ENCODE measurements at places on chromosomes 13 and 19.

- DNase-seq, result no peak
Measured at GRCh38 chr13:67763384-67763783, 533.2 kb upstream of the PCDH9 start.

DNA sequence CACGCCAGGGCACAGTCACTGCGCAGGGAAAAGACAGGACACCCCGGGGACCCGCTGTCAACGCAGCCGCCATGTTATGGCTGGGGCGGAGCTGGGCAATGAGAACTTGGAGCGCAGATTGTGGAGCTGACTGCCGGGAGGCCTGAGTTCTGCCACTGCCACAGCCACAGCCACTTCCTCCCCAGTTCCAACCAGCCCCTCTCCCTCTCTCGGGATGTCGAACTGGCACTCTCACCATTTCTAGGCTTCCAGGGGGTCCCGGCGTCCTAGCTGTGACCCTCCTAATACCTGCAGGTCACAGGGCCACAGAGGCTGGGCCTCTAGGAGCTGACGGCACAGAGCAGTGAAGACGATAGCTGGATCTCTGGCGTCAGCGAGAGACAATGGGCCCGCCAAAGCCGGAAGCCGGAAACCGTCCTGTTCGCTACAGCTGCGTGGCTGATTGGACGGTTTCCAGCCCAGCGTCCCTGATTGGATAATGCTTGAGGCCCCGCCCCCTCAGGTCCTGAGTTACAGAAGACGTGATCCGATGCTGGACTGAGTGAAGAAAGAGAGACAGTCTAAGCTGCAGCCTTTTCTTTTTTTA is at the start of gene ZNF506:
Gene ZNF506, minus strand, starts transcription at position 385 of the 586 bp plus-strand sequence. Its CDS starts 147 bp downstream, at position 238.
- DNase-seq, result peak; percentile 96

DNA sequence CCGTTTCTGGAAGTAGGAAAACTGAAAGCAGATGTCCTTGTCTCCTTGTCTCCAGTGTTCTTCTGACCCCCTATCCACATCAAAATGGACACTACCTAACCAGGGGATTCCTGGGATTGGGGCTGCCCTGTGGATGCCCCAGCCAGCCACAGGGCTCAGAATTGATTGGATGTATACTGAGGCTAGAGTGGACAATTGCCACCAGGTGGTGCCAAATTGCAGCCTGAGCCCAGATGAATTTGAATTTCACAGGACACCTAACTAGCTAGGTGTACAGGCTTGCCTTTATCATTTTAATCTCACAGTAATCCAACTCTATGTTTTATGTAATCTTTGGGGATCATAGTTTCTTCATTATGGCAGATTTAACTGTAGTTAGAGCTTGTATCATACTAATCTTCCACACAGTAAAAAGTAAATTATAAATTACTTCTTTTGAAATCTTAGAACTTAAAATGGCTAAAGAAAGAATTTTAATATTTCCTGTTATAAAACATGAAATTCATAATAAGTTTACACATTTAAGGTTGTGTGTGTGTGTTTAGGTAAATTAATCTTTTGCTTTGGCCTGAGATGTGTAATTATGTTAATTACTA is 58.0 kb downstream of the PIBF1 start:
- DNase-seq, result peak; percentile 54

- DNase-seq, result no peak
Measured at GRCh38 chr19:52691215-52691610, 43.6 kb downstream of the ZNF611 start.

DNA sequence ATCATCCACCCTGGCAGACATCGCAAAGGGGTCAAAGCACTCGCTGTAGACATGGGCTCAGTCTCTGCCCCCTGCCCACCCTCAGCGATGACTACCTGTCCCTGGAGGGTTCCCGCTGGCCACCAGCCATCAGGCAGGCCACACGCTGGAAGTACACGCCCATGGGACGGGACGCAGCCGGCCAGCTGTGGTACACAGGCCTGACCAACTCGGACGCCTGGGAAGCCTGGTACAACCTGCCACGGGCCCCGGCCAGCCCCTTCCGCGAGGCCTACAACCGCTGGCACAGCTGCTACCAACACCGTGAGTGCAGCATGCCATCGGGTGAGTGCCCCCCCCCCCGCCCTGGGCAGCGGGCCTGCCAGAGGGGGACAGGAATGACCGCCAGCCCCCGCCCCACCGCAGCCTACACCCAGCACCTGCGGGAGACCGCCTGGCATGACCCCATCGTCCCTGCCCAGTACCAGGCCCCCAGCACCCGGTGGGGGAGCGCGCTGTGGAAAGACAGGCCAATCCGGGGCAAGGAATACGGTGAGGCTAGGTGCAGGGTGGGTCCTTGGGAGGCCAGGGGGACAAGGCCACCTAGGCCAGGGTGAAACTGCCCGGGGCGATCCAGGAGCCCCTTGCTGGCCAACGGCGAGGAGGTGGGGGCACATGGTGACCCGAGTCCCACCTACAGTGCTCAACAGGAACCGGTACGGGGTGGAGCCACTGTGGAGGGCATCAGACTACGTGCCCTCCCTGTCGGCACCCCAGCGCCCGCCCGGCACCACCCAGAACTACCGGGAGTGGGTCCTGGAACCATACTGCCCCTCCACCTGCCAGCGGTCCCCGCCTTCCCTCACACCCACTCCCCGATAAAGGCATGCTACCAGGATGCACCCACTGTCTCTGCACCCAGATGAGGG is 4.4 kb downstream of the TEKTIP1 start:
- DNase-seq, result no peak

DNA sequence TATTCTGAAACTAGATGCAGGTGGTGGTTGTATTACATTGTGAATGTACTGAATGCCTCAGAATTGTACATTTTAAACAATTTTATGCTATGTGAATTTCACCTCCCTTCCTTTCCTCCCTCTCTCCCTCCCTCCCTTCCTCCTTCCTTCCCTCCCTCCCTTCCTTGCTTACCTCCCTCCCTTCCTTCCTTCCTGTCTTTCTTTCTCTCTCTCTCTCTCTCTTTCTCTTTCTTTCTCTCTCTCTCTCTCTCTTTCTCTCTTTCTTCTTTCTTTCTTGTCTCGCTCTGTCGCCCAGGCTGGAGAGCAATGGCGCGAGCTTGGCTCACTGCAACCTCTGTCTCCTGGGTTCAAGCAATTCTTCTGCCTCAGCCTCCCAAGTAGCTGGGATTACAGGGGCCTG is 37.2 kb downstream of the IER2 start:
- no peak for DNase-seq

- DNase-seq, result no peak
Measured at GRCh38 chr19:38597075-38597474, 20.7 kb downstream of the MAP4K1 start.

- DNase-seq, result no peak
Measured at GRCh38 chr13:60642552-60642951, 245.5 kb downstream of the TDRD3 start.

DNA sequence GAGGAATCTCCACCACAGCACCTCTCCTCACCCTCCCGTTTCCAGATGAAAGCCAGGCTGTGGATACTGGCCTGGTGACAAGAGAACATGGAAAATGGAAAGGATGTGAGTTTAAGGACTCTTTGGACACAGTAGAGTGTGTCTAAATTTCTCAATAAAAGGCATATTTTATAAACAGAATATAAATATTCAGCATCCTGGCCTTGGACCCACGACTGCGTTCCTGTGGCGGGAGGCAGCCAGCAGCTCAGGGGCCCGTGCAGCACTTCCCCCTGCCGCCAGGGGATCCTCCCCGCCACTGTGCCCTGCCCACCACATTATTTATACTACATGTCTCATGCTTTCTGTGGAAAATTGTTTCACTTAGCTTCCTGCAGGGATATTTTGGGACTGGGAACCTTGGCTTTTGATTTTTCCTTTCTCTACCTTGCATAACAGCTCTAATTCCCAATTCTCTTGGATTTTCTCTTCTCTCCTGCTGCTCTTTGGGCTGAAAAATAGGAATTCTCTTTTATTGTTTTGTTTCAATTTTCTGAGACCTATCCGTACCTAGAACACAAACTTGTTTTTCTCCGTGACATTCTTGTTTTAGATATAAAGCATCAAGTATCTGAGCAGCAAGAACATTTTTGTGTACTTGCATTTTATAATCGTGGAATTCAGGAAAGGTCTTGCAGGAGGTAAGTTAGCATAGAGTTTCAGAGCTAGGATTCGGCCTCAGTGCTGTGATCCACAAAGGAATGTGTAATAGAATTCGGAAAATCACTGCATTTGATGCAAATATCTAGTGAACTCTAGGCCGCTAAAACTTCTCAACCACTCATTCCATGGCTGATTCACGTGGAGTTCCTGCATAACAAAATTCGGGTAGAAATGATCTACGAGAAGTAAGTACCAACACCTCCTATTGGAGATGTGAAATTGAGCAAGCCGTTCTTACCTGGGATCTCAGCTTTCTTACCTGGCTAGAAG is 107.7 kb upstream of the SPATA13 start:
- no peak for DNase-seq

DNA sequence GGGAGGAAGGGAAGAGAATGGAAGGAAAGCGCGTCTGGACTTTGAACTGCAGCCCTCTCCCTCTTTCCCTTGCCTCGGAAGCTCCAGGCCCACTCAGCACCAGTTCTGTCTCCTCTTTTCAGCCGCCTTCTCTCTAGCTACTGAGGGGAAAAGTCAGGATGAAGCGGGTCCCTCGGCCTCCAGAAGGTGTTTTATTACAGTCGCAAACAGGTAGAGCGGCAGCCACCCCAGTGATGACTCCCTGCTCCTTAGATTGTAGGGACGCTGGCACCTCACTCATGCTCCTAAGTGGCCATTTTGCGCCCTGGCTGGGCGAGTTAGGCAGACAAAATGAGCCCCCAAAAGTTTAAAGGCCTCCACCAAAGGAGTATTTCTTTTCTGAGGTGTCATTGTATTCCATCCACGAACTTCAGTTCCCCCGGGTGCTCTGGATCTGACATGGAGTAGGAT is 954 bp upstream of the STK24 start:
- no peak for DNase-seq

DNA sequence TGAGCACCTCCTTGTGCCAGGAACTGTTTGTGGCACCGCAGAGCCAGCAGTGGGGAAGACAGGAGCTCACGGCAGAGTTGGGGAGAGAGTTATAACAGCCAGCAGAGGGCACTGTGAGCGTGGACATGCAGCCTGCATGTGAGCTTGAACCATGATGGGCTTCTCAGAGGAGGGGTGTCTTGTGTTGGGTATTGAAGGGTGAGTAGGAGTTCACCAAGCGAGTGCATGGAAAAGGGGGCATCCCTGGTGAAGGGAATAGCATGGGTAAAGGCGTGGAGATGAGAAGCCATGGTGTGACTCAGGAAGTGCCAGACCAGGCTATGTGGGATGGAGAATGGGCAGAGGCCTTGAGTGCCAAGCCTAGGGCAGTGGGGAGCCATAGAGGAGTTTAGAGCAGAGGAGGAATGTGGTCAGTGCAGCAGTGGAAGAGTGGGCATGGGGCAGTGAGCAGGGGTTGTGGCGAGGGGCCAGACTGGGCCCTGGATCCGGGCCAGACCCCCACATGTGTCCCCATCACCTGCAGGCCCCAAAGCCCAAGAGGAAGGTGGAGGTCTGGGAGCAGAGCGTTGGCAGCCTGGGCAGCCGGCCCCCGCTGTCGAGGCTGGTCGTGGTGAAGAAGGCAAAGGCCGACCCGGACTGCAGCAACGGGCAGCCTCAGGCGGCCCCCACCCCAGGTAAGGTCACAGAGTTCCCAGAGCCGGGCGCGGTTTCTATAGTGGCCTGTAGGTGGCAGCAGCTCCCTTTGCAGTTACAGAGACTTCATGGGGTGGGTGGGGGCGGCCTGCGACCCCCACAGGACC is 11.8 kb upstream of the SHD start:
- peak; percentile 66 for DNase-seq

GRCh38 chr19:49887665-49888509 is 8.8 kb downstream of the IL4I1 start:
- no peak for DNase-seq

DNA sequence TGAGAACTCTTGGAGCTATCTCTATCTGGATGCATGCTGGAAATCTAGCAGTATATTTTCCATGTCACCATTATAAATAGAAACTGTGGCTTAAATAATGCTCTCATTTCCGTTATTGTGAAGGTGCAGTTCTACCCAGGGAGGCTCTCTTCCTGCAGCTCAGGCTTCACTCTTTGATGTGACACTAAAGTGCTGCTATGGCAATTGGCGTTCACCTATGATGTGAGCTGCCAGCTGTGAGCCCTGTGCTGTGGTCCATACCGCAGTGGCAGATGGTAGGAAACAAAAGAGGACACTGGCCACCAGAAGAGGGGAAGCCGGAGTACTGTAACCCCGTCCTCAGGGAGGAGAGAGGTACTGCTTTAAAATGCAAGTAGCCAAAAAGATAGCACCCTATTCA is 40.6 kb upstream of the ZNF681 start:
- DNase-seq, result peak; percentile 36

DNA sequence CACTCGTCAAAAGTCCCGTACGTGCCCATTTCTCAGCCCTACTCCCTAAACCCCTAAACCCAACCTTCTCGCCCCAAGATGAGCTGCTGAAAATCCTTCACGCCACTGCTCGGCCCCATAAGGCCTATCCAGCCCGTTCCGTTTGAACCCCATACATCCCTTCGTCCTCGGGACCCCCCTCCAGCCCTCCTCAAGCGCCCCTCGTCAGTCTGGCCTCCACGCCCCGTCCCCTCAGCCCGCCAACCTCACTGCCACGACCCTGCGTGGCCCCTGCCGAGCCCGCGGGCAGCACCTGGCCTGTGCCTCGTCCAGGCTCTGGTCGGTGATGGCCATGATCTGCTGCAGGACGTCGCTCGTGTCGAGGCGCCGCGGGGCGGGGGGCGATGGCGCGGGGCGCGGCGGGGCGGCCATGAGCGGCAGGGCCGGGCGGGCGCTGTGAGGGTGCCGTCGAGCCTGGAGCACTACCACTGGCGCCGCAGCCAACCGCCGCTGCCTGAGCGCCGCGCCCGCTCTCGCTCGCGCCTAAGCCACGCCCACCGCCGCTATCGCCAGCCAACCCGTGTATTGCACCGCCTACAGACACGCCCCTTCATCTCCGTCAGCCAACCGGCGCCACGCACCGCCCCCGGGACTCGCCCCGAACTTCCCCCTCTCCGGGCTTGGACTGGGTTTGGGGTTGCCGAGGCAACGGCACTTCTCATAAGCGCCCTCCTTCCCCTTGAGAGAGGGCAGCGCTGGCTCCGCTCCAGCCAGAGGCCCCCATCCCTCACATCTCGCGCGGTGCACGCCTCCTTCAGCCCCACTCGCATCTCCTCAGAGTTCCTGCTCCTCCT is at the start of gene PBX4:
Gene PBX4, minus strand, starts transcription at position 469 of the 833 bp plus-strand sequence. Its CDS starts 58 bp downstream, at position 411.
- peak; percentile 99 for DNase-seq

DNA sequence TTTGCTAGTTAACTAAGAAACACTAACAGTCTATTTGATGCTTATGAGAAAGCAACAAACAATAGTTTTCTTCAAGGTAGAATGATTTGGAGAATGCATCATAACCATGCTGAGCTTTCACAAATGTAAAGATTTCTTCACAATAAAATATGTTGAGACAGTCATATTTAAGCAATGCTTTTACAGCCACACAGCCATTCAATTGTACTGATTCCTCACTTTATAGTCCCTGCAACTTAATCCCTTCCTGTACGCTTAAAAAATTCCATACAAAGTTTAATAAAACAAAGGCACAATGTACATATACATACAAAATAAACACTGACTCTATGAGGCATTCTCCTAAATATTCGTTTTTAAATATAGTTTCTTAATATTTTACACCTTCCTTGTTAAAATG is 4.7 kb upstream of the ACOD1 start:
- no peak for DNase-seq

DNA sequence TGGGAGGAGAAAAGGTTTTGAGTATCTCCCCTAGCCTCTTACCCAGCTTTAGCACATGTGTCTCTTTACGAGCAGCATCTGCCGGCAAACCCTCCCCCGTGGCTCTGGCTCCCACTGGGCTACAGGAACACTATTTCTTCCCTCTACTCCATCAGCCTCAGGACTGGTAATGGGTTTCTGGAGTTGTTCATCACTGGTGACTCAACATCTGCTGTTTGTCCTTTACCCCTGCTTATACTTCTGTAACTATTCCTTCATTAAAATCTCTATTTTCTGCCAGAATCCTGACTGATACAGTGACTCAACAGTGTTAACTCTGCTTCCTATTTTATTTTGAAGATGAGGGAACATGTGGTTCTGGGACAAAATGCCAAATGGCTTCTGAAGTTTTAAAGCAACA is 437.3 kb upstream of the HTR2A start:
- no peak for DNase-seq

All from activated CD4-positive, alpha-beta memory T cell treated with anti-CD3 and anti-CD28 coated beads, Interleukin-2, amount 10 ng/mL, durations not matched to agents 7 days and 5 days (primary cell).